ENCODE measurements at places on chromosomes 1 and 21.

DNA sequence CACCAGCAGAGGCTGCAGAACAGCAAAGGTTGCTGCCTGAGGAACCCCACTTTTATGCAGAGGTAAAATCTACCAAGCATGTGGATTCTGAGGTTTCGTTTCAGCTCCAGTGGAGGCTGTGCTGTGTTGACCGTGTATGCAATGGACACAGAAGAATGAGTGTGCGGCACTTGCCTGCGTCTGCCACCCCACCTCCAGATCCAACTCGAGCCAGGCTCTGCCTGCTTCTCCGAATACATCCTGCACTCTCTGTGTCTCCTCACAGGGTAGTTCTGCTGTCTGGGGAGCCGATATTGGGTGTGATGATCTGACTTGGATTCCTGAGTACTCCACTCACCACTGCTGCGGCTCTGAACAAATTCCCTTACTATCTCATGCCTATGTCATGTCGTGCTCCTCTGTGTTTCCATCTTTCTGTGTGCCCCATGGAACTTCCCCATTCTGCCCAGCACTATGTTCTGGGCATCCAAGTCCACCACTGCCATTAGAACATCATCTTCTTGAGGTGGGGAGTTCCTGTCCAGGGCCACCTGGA, 129.8 kb downstream of the SLC45A1 start:
- no peak for DNase-seq

- DNase-seq = no peak
These were observed 8.5 kb downstream of the C1orf21 start for GRCh38 chr1:184395370-184395769.

DNA sequence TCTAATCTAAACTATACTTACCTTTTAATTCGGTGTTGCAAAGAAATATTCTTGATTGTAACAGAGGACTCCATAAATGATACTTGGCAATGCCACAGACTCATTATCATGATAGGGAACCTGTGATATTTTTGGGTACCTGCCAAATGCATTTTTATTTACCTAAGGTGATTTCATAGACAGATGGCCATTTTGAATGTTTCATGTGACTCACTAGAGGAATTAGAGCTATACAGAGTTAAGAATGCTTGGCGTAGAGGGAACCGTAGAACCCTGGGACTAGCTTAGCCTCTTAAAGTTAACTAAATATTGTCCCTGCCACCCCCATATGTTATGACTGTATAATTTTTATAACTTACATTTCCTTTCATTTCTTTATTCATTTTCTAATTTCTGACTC, 136.1 kb downstream of the DISP1 start:
- no peak for DNase-seq

DNA sequence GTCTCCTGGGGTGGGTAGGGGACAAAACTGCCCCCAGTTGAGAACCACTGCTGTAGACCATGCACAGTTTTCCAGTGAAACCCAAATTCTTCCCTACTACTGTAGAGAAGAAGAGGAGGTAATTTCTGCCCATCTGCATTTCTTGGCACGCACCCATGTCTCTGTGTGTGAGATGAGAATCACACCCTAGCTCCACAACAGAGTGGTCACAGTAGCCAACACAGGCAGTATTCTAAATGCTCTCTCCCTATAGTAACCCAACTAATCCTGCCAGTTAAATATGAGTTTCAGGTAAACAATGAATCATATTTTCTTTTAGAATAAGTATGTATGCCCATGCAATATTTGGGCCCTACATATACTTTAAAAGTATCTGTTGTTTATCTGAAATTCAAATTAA, 1.2 kb upstream of the CAPN2 start:
- DNase-seq = peak; percentile 70

DNA sequence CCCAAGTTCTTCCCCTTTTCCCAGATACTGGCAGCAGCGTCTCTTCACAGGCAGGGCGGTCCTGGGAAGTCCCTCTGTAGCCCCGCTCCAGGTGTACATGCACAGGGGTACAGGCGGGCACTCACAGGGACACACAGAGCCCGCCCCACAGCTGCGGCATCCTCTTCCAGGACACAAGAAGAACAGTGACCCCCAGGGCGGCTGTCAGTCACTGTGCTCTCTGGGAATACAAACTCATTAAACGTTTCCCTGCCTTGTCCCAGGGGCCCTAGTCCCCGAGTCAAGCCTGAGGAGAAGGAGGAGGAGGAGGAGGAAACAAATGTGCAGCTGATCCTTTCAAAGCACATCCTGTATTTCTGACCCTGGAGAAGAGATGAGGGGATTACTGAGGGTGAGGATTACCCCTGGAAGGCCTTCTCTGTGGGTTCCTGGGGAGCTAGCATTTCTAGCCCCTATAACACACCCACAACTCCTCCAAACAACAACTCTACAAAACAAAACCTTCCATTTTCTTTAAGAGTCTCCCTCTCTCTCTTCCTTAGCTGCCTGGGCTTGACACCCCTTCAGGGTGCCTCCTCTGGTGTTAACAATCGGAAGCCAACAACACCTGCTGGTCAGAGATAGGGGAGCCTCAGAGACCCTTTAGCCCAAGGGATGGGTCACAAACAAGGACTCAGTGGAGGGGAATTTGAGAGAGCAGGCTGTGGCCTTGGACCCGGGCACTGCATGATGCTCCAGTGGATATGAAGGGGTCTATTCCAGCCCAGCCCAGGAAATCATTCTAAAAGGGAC, 28.4 kb upstream of the DMBX1 start:
- DNase-seq = no peak

DNA sequence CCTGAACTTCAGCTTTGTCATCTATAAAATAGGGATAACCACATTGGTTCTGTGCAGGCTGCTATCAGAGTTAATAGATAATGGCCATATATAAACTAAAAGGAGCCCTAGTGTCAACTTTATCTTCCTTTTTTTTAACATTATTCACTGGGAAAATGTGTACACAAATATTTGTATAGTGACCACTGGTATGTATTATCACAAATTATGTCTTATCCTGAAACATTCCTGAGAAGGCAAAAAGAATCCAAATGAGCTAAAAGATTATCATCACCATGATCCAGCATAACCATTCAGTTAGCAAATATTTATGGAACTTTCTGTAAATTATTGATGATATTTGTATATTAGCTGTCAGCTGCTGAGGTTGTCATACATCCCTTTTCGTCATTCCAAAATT, 16.6 kb downstream of the ANGPTL3 start:
- no peak for DNase-seq

- no peak for DNase-seq
These were observed 118.5 kb downstream of the UCHL5 start for GRCh38 chr1:192940658-192941057.

- peak; percentile 79 for DNase-seq
These were observed 5.3 kb upstream of the PRPF38B start for GRCh38 chr1:108686614-108687313.

DNA sequence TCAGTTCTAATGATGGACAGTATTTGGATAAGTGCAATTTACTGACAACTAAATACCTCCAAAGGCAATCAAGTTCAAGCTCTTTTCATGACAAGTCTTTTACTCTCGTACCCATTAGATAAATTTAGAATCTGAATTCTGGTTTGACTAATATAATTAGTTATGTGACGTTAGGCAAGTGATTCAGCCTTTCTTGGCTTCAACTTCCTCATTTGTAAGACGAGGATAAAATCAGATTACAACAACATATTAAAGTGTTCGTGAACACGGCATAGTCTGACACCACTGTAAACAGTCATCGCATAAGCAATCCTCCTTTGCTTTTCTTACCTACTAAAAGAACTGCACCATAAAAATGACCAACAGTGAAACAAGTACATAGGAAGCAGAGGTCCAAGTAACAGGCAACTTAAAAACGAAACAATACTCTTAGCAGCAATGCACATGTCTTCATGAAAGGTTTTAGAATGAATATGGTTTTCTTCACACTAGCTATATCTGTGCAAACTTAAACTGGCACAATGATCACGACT, 25.7 kb downstream of the COA6 start:
- no peak for DNase-seq

DNA sequence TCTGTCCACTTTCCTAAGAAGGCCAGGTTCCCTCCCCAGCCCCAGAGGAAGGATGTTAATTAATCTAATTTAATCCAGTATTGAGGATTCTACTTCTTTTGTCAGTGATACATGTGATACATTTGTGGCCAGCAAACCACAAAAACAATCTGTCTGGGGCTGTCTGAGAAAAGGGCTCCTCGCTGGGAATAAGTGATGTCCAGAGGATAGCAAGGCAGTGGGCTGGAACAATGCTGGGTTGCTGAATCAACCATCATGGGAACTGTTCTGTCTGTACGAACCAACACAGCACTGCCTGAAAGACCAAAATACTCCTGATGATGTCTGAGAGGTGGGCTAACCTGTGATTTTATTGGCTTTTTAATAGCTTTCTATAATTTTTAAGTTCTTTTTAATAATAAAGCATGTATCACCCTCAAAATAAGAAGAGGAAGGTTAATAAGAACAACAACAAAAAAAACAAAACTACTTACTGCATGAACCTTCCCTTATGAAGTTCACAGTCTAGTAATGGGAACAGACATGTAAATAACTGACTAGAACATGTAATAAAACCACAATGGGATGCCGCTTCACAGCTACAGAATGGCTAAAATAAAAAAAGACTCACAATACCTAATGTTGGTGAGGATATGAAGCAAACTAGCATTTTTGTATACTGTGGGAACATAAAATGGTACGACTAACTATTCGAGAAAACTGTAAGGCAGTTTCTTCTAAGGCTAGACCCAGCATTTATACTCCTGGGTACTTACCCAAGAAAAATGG, 11.4 kb upstream of the ADAR start:
- no peak for DNase-seq

- peak; percentile 58 for DNase-seq
These were observed 14.2 kb downstream of the UTP11 start for GRCh38 chr1:38026592-38027200.

DNA sequence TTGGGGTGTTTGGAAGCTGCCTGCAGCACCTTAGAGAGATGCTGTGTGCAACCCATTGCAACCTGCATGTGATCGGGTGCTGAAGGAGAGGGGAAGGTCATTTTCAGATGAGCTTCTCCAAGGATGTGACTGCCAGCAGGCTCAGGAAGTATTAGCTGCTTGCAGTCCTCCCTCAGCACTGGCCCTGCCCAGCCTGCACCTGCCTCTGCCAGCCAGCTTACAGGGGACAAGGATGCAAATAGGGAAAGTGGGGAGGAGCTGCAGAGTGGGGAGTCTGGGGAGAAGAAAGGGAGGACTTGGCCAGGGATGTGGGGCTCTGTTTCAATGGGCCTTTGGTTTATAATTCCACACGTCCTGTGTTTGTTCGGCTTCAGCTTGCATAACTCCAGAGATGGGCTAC, 254.5 kb downstream of the RRAGC start:
- no peak for DNase-seq

DNA sequence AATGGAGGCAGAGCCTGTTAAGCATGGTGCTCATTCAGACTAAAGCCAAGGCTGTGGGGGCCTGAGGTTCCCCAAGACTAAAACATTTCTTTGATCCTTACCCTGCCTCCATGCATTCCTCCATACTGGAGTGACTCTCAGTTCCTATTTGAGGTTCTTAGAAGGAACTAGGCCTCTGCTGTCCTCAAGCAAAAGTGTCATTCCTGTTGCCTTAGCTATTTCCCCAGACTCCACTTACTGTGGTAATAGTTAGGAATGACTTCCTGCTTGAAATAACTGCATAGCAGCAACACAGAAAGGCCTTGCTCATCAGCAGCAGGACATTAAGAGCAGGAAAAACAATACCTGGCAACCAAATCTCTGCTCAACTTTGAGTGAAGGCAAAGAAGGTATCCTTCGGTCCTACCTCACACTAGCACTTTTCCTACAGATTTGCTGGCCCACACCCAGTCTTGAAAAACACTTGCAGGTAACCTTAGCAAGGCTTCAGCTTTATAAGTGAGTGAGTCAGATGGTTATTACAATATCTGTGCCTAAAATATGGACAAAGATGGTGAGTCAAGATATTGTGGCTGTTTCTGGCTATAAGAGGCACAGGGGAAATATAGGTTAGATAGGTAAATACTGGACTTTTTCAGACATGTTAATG, 14.8 kb downstream of the LRRC41 start:
- peak; percentile 70 for DNase-seq

DNA sequence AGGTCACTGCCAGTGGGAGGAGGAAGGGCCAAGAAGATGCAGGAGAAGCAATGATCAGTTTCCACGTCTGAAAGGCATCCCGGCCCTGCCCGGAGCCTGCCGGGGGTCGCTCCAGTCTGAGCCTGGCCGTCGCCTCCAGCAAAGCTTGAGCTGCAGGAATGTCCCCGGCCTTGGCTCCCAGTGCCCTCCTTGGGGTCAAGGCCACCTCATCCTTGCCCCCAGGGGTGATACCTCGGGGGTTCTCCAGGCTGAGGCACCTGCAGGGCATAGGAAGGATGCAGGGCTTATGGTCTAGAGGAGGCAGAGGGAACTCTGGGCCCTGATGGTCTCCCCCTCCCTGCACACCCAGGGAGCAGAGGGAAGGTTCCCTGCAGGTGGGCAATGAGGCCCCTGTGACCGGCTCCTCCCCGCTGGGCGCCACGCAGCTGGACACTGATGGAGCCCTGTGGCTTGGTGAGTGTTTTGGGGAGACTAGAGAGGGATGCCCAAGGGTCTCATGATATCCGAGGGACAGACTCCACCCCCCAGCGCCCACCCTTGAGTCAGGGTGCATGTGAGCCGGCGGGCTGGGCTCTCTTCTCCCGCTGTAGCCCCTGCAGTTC, 19.9 kb downstream of the RNF223 start:
- no peak for DNase-seq

GRCh38 chr21:33025106-33025488, 638 bp upstream of the OLIG2 start:
- no peak for DNase-seq

DNA sequence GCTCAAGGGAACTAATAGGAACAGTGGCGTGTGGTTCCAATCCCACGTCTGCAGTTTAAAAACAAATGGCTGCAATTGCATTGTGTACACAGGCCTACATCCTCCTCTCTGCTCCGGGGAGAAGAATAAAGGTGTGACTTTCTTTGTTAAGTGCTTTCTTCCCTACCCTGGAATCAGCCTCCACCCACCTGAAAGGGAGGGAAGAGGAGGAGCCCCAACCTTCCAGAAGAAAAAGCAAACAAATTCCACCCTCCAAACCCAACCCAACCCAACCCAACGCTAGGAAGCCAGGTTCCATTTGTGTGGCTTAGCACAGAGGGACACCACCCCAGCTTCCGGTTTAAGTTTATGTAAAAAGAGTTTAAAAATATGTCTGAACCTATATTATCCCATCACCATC, 11.8 kb upstream of the BACE2 start:
- DNase-seq = no peak

- no peak for DNase-seq
These were observed 68.0 kb upstream of the NRIP1 start for GRCh38 chr21:15132781-15133180.

GRCh38 chr1:22753481-22753971, 42.9 kb downstream of the EPHB2 start:
- DNase-seq = peak; percentile 91

DNA sequence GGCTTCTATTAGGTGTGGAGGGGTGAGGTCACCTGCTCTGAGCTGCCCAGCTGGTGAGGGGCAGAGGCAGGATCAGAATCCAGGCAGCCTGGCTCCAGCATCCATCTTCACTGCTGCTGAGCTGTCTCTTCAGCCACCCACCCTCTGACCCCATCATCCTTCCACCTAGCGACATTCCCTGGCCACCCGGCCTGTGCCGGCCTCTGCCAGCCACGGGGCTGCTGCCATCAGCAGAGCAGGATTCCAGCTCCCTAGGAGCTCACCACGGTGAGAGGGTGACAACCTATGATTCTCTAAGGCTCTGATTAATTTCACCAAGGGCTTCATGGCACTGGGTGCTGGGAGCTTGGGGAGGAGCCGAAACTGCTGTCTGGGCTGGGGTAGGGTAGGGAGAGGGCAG, 32.1 kb downstream of the ALPL start:
- DNase-seq = no peak

Measured in fibroblast of upper back skin (primary cell).